NCI-H2081 (cell line): ENCODE measurements at places on chromosomes 5 and 9.
A peak's percentile ranks its signal among the peaks of the same experiment; 100 is the strongest.

- peak; percentile 18 for DNase-seq
Observed at GRCh38 chr9:112487799-112488340, 1.2 kb downstream of the KIAA1958 start.

GRCh38 chr5:125298258-125298657, 551.8 kb upstream of the ZNF608 start:
- no peak for DNase-seq

DNA sequence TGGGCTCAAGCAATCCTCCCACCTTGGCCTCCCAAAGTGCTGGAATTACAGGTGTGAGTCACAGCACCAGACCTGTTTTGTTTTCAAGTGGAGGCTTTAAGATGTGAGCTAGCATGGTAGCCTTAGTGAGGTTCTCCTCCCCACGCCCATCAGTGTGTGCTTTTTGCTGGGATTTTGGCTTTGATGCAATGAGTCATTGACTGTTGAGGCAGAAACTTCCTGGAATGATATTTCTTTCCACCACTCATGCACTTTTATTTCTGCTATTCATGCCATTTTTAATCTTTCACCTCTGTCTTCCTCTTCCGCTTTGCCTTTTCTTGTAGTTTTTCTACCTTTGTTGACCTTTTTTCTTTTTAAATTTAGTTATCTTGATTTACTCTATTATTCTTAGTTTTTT, 4.2 kb upstream of the NFIL3 start:
- no peak for DNase-seq

- no peak for DNase-seq
Observed at GRCh38 chr5:92861531-92862285, 719.3 kb downstream of the NR2F1-AS1 start.

- DNase-seq = no peak
Observed at GRCh38 chr5:140111859-140112551, 1.9 kb upstream of the PURA start.

DNA sequence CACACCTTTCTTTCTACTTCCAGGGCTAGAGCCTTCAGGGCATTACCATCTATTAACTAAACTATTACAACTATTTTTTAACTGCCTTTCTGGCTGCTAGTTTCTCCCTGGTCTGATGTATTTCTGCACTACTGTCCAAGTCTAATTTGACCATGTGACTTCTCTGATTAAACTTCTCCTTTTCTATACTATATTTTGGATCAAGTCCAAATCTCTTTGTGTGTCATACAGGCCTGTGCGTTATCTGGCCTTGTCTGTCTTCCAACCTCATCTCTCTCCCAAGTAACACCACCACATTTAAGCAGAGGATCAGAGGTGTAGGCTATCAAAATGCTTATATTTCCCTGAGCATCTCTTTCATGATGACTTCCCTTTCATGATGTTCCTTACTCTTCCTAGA, 47.2 kb upstream of the OR13F1 start:
- DNase-seq = no peak

DNA sequence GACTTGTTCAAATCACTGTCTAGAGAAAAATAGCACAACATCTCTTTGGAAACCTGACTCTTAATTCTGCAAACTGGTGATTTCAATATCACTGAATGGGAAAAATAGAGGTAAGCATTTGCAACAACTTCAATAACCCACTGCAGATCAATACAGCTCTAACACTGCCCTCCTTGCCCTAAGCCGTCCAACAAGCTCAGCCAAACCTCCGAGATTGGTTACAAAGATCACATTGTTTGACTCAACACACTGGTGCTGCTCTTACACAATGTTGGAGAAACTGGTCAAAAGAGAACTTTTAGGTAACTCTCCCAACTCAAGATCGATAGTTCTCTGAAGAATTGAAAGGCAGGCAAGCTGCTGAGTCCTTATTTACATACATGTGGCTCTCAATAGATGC, 150.4 kb downstream of the SPOCK1 start:
- no peak for DNase-seq

DNA sequence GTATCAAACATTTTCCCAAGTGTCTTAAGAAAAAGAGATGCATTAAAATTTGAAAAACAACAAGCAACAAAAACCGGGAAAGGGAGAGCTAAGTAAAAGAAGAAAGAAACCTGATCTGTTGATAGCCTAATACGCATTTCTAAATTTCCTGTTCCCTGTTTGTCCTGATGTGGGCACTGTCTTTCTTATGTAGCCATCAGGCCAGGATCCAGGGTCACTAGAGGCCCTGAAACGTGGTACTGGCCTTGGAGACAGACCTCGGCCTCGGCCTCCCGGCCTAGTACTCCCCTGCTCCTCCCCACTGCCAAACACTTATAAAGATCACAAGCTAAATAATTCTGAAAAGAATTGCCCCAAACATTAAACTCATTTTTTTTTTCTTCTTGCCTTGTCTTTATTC, 547.2 kb downstream of the IRX1 start:
- DNase-seq = no peak
